ENCODE measurements at places on chromosomes 2 and 18.

- DNase-seq = no peak
These were observed 53.4 kb upstream of the RALBP1 start for GRCh38 chr18:9421901-9422327.

GRCh38 chr18:44048846-44049245 is 631.8 kb upstream of the SETBP1 start:
- no peak for DNase-seq

- no peak for DNase-seq
These were observed 195.9 kb downstream of the RTP5 start for GRCh38 chr2:242065426-242065825.

- DNase-seq = no peak
These were observed 116.2 kb downstream of the RAB3GAP1 start for GRCh38 chr2:135168204-135168856.

- no peak for DNase-seq
These were observed 58.3 kb upstream of the ID2 start for GRCh38 chr2:8623576-8623957.

- no peak for DNase-seq
These were observed 114.3 kb downstream of the GALNT1 start for GRCh38 chr18:35695803-35696202.

DNA sequence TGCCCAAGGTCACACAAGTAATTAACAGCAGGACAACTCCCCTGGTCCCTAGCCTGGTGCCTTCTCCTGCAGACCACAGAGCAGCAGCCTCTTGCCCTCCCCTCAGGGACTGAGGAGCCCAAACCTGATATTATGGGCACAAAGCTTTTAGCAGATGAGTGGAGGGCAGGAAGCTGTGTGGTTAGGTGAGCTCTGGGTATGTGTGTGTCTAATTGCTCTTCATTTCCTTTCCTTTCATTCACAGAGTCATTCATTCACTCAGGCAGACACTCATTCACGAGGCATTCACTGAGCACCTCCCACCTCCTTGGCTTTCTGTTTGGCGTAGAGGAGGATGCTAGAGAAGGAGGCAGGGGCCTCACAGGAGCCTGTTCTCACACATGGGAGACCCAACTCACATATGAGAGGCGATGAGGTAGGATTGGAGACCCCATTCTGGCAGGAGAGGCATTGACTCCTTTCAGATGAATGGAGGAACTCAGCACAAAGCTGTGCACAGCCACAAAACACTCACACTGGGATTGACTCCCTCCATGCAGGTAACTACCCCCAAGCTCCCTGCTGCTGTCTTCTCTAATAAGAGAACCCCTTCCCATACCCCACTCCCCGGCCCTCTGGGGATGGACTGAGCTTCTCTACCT is 306.8 kb upstream of the SKOR2 start:
- no peak for DNase-seq

DNA sequence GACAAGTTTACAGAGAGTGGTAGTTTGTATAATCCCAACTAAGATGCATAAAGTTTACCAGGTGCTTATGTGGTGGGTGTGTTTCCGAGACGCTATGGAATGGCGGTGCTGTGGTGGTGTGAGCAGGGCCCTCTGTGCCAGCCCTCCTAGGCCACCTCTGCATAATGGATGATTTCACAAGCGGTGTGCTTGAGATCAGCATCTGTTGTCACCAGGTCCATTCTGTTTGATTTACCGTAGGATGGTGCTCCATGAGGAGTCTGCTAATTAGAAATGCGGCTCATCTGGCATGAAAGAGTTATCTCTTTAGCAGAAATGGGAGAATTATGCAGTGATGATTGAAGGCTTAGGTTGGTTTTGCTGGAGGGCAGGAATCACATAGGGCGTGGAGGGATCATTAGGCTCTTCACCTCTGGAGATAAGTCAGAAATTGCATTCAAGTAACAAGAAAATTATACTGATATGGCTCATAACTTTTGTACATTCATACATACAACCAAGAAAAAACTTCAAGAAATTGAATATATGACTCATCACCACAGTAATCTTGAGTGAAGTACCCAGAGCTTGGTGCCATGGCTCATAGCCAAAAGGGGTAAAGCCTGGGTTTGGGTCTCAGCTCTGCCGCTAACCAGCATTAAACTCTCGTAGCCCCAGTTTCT is 41.4 kb downstream of the CRIM1 start:
- DNase-seq = no peak

DNA sequence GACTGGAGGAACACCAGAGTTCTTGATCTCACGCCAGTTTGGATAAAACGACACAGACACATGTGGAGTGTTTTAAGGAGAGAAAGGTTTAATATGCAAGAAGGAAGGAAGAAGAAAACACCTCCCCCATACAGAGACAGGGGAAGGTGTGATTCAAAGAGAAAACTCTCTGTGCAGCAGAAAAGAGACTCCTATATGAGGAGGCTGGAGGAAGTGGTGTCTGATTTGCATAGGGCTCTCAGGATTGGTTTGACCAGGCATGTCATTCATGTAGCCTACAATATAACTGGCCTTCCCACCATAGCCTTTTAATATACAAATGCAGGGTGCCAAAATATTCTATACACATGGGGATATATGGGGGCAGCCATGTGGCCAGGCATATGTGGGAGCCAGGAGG is 1386.5 kb downstream of the RPIA start:
- no peak for DNase-seq

DNA sequence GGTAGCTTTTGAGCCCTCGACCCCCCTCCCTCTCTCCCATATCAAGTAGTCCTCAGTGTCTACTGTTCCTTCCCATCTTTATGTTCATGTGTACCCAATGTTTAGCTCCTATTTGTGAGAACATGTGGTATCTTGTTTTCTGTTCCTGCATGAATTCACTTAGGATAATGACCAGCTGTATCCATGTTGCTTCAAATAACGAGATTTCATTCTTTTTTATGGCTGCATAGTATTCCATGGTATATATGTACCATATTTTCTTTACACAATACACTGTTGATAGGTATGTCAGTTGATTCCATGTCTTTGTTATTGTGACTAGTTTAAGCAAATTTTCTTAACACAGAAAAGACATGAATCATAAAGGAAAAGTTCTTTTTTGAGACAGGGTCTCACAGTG is 16.5 kb upstream of the NDUFV2 start:
- DNase-seq = no peak

GRCh38 chr2:96117701-96118588 is 1.6 kb upstream of the ADRA2B start:
- DNase-seq = no peak

DNA sequence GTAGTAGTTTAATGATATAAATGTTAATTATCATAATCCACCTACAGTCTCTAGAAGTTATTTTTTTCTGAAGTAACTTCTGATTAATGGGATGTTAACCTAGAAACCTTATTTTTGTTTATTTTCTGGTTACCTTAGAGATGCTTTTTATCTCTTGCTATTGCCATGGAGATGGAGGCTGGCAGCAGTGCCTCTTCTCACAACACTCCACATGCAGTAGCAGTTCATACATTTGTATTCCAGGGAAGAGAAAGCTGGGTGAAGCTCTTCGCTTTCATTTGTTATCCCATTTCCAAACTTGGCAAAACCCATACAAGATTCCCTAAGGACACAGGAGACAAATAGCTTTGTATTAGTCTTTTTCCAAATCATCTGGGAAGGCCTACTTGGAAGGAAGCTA is 1794.1 kb upstream of the LRRTM1 start:
- DNase-seq = no peak

DNA sequence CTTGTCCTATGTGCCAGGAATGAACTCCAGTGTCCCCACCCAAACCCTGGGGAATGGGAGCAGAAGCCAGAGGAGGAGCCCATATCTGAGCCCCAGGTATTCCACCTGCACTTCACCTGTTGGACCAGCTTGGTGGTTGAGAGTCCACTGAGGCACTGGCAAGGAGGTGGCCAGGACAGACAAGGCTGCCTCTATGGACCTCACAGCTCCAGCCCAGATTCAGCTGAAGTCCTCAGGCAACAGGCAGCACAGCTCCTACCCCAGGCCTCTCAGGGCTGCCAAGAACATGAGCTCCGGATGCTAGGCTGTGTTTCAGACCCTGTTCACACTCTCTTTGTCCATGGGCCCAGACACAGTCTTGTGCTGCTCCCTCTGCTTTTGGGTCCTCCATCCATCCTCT is 2.9 kb upstream of the IL1F10 start:
- no peak for DNase-seq

DNA sequence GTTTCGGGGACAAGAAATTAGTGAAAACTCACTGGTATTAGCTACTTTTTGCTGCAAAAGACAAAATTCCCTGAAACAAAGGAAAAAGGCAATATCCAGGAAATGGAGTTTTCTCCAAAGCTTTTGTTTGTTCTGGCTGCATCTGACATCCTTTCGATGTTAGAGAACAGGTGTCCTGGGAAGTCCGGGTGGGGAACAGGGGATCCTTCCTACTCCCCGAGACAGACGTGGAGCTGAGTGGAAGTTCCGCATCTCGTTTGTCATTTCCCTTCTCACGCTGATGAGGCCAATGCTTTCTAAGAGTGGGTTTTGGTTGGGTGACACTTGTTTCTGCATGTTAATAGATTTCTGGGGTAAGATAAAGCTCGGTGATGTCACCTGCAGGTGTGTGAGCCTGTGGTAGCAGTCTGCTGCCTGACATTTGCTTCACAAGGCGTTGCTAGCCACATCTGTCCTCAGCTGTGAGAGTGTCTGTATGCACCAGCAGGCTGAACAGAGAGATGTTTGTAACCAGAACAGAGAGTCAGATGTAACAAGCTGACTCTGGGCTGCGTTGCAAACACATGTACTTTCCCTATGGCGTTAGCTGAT is 125.9 kb downstream of the ACOXL start:
- DNase-seq = no peak

- DNase-seq = no peak
These were observed 385.2 kb downstream of the RIT2 start for GRCh38 chr18:42730272-42730671.

- peak; percentile 67 for DNase-seq
These were observed 108.8 kb downstream of the SLC4A3 start for GRCh38 chr2:219736209-219736608.

GRCh38 chr2:31089645-31090044 is 48.6 kb downstream of the GALNT14 start:
- DNase-seq = no peak

Measured in femur (tissue), 1 donor.